ENCODE measurements at places on chromosomes 1 and 21.

DNA sequence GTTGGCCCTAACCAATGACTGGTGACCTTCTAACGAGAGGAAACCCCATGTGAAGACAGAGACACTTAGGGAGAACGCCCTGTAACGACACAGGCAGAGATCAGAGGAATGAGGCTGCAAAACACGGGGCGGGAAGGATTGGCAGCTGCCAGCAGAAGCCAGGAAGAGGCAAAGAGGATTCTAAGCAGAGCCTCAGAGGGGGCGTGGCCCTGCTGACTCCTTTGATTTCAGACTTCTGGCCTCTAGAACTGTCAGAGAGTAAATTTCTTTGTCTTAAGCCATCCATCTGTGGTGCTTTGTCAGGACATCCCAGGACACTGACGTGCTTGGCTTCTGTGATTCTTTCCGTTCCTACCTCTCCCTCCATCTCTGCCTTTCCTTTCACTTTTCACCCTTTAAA lies 79.3 kb downstream of the SH3BGR start:
- DNase-seq, result no peak

GRCh38 chr1:48704736-48705135 lies 72.0 kb downstream of the BEND5 start:
- DNase-seq, result no peak

- DNase-seq, result no peak
Observed at GRCh38 chr1:198359024-198359653, 181.3 kb downstream of the ATP6V1G3 start.

- DNase-seq, result no peak
Observed at GRCh38 chr21:40704141-40704540, 142.8 kb downstream of the DSCAM start.

- no peak for DNase-seq
Observed at GRCh38 chr1:178540204-178540603, 27.3 kb downstream of the TEX35 start.

- DNase-seq, result no peak
Observed at GRCh38 chr1:11751087-11751486, 10.9 kb upstream of the C1orf167 start.

GRCh38 chr1:57024428-57024827 lies 58.6 kb upstream of the C8B start:
- no peak for DNase-seq

DNA sequence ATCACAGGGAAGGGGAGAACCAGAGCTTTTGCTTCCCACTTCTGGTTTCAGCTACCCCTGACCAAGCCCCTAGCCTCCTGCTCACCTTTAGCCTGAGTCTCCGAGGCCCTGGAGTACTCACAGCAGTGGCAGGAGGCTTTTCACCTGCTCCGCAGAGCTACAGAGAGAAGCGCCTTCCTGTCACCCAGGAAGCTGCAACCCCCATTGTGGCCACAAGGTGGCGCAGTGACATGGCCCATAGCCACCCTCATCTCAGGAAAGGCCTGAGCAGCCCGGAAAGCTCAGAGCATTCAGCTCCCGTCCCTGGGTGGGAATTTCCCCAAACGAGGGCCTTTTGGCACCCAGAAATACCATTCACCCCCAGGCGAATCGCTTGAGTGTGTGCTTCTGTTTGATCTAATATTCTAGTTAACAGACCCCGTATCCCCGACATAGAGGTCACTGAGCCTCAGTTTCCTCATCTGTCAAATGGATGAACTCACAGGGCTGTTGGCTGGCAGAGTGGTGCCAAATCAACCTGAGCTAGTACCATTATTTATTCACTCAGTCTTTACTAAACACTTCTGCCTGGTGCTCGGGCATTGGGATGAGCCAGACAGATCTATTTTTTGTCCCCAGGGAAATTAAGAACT lies 25.3 kb downstream of the A3GALT2 start:
- peak; percentile 87 for DNase-seq

- peak; percentile 66 for DNase-seq
Observed at GRCh38 chr1:160428655-160429054, 28.3 kb downstream of the VANGL2 start.

DNA sequence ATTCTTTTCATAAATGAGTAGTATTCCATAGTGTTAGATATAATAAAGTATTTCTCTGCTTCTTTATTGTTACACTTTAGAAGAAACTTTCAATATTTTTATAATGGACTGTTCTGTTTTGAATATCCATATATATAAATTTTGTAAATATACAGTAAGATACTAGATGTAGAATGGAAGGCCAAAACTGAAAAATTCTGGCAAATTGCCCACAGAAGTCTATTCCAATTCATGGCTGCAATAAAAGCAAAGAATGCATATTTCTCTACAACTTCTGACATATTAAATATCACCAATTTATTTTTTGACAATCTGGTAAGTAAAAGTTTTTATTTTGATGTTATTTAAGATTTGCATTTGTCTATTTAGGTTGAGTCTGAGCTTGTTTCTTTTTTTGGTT lies 532.5 kb downstream of the NCAM2 start:
- no peak for DNase-seq

DNA sequence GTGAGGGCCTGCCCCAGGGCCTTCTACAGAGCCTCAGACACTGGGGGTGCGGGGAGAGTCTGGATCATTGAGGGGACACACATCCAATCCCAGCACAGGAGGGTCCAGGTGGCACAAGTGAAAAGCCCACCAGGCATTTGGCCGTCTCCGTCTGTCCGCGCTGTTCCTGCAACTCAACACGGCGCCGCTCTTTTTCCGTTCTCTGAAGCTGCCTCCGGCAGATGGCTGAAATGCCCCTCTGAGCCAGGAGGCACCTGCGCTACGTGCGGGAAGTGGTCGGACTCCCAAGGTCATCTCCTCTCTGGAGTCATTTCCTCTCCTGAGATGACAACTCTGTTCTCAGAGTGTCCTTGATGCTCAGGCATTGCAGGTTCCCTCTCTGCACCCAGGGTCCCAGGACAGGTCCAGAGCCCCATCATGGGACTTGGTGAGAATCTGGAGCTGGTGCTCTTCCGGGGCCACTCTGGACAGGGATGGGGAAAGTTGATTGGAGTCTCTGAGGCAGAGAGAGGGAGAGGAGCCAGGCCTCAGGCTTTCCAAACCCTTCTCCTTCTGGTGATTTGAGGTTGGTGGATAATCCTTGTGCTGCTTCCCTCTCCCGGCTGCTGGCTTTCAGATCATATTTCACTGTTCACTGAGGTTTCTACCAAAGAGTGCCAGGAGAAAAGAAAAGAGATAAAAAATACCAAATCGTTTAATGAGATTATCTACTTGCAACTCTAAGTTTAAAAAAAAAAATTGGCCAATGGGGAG lies 14.0 kb upstream of the MIXL1 start:
- no peak for DNase-seq

GRCh38 chr1:230113593-230114236 lies 46.7 kb downstream of the GALNT2 start:
- no peak for DNase-seq

DNA sequence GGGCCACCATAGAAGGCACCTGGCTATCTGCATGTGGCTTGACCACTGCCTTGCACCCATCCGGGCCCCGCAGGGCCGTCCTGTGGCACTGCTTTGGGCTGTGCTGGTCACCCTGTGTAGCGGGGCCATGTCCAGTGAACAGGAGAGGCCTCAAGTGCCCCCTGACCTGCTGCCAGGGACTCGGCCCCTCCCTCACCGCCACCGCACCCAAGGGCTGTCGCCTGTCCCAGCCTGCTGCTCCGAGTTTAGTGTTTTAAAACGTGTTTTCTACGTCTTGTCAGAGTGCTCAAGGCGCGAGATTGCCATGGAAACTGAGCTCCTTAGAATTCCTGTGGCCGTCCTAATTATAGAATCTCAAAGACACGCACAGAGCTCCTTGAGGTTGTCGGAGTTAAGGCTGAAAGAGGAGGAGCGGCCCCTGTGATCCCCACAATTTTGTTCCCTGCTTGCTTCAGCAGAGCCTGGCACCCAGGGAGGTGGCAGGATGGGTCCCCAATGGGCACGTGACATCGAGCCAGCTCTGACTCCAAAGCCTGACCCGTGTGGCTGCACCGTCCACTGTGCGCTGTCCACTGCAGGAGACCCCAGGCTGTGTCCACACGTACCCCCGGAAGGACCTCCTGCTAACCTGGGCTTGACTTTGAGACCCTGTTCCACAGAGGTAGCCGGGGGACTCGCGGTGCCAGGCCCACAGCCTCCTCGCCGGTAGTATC lies 66.2 kb downstream of the FAAP20 start:
- no peak for DNase-seq

- DNase-seq, result no peak
Observed at GRCh38 chr1:159943278-159943640, 2.2 kb downstream of the IGSF9 start.

- DNase-seq, result no peak
Observed at GRCh38 chr1:104291156-104291555, 541.5 kb downstream of the AMY1C start.

- DNase-seq, result no peak
Observed at GRCh38 chr1:37028981-37029617, 5.2 kb downstream of the GRIK3 start.

DNA sequence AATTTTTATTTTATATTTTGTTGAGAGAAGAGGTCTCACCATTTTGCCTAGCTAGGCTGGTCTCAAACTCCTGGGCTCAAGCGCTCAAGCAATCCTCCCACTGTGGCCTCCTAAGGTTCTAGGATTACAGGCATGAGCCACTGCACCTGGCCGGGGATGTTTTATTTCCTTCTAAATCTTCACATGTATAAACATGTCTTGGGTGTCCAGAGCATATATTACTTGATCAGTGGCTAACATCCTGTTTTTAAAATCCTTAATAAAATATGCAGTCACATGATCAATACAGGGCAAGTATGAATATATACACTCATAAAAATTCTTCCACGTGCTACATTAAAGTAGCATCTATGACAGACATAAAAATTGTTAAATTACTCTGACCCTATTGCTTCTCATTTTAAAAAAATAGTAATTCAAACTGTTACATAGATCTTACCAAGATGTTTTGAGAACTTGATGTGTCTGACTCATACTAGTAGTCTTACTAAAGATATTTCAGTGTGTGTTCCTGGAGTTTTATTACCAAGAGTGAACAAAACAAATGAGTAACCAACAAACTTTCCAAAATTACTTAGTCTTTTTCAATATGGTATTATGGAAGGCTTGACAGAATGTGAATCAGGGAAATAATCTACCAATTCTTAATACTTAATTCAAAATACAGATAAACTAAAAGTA lies 222.5 kb downstream of the SLC45A1 start:
- no peak for DNase-seq

- peak; percentile 58 for DNase-seq
Observed at GRCh38 chr1:46456411-46456963, 33.1 kb upstream of the DMBX1 start.

DNA sequence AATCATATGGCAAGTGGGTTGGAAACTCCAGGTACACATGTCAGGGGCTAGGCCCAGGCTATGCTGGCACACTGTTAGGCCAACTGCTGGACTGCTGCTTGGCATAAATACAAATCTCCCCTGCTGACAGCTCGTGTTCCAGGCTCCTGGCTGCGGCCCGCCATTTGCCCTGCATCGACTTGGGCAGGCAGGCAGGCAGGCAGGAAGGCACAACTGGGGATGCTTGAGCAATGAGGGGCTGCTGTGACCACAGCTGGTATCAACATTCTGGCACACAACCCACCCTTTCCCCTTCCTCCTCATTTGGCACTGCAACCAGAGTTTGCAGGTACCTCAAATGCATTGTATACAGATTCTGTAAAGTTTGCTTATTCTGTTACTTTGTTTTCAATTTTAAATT lies 53.2 kb downstream of the SAMSN1 start:
- DNase-seq, result no peak

DNA sequence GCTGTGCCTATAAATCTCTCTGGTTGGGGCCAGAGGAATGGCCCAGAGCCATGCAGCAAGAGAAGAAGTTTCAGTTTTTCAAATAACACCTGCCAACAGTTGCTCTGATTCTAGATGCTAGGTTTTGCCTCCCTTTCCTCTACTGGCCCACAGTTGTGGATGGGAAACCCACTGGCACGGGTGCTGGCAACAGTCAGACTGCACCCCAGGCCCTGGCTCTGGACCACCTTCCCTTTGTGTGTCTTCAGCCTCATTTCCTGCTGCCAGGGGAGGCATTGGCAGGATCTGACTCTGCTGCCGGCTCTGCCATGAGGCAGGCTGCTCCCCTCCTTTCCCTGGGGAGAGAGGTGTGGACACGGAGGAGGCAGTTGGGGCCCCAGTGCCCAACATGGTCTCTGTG lies 142.0 kb downstream of the IGSF21 start:
- no peak for DNase-seq

DNA sequence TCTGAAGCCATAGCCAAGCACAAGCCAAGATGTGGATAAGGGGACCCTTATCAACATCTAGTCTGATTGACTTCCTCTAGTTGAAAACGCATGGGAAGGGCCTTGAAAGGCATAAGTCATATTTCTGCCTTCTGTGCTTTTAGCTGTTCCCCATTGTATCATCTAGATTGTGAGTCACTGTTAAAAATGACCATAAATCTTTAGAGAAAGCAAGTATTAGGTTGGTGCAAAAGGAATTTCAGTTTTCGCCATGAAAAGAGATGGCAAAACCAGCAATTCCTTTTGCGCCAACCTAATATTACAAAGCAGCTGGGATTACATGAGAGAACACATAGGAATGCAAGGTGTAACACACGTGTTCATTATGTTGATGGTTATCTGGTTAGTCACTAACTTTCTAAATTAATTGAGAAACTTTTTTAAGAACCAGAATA lies 63.6 kb downstream of the CLIC6 start:
- no peak for DNase-seq

DNA sequence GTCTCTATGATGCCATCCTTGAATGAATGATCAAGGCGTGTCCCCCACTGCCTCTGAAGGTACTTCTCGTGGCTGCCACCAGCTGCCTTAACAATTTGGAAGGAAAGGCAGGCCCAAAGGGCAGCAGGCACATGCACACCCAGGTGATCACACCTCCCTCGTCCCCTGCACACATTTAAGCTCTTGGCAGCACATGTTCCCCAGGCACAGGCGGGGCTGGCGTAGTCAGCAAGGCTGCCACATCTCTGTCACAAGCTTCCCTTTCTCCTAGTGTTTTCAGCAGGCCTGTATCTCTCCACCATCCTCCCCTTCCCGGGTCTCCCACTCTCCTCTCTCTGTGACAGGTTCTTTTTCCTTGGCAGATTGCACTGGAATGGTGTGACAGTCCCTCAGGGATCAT lies 111.9 kb downstream of the CACNA1E start:
- DNase-seq, result no peak

GRCh38 chr1:248850124-248850523 lies 8.8 kb downstream of the ZNF692 start:
- DNase-seq, result no peak

DNA sequence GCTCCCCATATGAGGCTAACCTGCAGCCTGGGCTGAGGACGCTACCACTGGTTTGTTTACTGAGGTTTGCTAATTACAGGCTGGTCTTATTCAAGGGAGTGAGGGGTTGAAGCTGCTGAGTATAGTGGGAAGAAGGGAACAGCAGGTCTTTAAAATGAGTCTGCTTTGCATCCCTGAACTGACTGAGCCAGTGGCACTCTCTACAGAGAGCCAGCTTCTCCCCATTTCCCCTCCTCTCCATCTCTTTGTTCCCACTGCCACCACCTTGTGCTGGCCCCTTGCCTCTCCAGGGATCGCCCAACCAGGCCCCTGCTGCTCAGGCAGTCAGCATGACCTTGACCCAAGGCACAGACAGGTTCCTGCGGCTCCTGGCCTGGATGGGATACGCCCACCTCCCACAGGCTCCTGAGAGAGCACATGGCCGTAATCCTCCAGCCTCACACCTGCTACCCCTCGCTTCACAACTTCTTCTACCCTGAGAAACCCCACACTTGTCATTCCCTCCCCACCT lies 45.0 kb downstream of the IER5 start:
- no peak for DNase-seq

- no peak for DNase-seq
Observed at GRCh38 chr1:77044133-77044849, 174.9 kb downstream of the PIGK start.

GRCh38 chr1:170931650-170932049 lies 3.7 kb upstream of the MROH9 start:
- DNase-seq, result no peak

GRCh38 chr1:247642742-247643141 lies 36.8 kb downstream of the OR13G1 start:
- no peak for DNase-seq
